ENCODE measurements at places on chromosomes 7 and 10.

DNA sequence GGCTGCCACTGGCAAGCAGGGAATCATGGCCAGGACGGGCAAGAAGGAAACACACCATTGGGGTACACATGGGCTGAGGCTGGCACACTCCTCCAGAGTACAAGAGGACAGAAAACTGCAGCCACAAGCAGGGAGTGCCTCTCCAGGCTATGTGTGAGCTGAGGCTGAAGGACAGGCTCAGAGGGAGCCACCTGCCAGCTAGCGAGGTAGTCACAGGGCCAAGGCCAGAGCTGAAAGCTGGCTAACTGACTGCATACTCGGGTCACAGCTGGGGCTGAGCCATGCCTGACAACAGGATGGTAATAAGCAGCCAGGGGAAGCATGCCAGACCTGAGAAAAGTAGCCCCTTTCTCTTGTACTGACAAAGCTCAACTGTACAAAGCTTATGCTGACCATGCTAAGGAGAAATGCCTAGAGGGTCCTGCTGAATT is 52.0 kb downstream of the KIF5B start:
- DNase-seq, result no peak

DNA sequence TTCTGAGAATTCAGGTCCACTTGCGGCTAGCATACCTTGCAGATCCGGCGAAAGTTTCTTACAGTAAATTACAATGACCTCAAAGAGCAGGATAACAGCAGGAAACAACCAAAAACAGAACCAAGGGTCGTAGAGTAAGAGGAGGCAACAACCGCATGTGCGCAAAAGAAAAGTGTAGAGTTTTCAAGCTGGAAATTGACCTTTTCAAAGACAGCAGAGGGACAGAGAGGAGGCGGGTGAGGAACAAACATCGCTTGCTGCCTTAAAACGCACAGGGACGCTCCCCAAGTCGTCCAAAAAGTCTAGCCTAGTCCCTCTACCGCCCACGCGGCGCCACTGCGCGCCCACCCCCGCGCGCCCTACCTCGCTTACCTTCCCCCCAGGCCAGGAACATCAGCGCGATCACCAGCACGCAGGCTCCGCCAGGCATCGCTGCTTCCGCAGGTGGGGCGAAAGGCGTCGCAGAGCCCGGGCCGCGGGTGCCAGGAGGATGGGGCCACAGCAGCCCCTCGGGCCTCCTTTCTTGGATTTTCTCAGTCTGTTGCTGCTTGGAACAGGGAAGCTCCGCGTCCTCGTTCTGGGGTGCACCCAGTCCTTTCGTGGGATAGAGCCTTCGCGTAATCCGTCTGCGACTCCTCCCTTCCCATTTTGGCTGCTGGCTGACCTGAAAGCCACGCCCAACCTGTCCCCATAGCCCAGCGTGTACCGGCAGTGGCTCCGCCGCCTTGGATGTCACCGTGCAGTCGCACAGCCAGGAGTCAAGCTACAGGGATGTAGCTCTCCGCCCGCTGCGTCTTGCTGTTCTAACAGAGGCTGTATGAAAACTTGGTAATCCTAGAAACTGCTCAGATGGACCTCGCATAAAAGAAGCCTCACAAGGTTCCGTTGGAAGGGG is at the start of gene VWDE:
VWDE (minus strand) TSS at position 579 of the 895 bp plus-strand sequence; CDS start at position 430, 149 bp downstream.
- DNase-seq, result peak; percentile 7

DNA sequence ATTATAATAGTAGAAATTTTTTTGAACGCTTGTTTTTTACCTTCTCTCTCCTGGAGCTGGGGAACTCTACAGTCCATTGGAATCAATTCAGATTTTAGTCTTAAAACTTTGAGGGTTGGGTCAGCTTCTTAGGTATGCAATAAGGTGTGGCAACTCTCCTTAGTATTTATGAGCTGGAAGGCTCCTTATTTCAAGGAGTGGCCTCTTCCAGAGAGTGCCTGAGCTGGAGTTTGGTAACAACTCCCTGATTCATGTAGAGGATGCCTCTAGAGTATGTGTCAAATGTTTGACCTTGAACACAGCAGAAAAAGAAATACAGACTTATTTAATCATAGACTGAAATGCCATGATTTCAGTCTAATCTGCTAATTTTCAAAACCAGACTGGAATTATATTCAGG is 11.1 kb downstream of the CDK14 start:
- no peak for DNase-seq

GRCh38 chr10:80684259-80684658 is 146.6 kb downstream of the SH2D4B start:
- peak; percentile 6 for DNase-seq
